Putamen (tissue), 1 donor: ENCODE measurements at places on chromosomes 6 and 20.

DNA sequence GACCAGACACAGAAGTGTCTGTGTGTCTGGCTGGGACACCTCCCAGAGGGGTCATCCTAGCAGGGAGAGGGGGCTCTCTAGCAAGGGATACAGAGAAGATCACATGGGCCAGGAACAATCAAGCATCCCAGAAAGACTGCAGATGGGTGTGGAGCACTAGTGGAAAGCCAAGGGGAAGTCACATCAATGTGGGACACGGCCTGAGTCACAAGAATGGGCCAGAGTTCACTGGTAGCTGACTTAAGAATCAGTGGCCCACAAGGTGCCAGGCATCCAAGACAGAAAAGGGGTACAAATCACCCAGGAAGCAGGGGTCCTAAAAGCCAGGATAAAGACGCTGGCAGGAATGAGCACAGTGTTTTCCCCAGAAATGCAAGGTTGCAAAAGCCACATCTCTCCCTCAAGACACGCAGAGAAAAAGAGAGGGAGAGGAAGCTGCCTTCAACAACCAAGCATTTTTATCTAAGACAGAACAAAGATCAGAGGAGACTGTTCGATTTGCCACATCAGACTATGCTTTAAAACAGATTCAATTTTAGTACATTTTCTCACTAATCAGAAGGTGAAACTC is 113.6 kb upstream of the DST start:
- DNase-seq, result no peak

GRCh38 chr6:28981431-28981832 is 23.7 kb downstream of the ZNF311 start:
- DNase-seq, result peak; percentile 80

GRCh38 chr20:24608926-24609667 is 139.7 kb downstream of the SYNDIG1 start:
- peak; percentile 65 for DNase-seq

- no peak for DNase-seq
Measured at GRCh38 chr6:135013211-135013610, 41.4 kb downstream of the HBS1L start.

DNA sequence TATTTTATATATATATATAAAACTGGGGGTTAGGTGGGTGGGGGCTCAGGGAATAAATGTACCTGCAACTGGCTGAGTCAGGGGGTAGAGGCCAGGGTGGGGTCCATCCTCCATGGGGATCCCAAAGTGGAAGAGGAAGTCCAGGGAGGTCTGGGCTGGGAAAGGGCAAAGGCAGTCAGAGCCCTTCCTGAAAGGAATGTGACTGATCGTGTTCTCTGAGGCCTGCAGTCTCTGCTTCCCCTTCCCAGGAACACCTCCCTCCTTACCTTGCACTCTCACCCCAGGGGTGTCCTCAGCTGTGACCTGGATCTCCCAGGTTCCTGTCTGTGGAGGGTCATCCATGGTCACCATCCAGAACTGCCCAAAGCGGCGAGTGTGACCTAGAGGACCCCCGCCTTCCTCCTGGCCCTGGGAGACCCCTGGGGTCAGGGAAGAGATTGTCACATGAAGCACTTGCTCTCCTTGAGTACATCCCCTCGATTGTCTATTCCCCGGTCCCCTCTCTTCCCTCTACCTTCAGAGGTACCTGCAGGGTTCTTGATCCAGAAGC is 4.7 kb downstream of the SAPCD1 start:
- DNase-seq, result no peak

GRCh38 chr20:46365487-46366220 is 40.8 kb downstream of the ELMO2 start:
- DNase-seq, result no peak
